Activated CD4-positive, alpha-beta T cell treated with anti-CD3 and anti-CD28 coated beads for 24 hours (primary cell): ENCODE measurements at places on chromosomes 5 and 9.

GRCh38 chr9:97866848-97867247 is 13.8 kb downstream of the FOXE1 start:
- no peak for DNase-seq

DNA sequence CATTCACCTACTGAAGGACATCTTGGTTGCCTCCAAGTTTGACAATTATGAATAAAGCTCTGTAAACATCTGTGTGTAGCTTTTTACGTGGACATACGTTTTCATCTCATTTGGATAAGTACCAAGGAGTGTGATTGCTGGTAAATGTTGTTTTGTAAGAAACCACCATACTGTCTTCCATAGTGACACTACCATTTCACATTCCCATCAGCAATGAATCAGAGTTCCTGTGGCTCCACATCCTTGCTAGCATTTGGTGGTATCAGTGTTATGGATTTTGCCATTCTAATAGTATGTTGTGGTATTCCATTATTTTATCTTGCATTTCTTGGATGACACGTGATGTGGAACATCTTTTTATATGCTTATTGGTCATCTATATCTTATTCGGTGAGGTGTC is 78.4 kb upstream of the RASGRF2 start:
- no peak for DNase-seq

DNA sequence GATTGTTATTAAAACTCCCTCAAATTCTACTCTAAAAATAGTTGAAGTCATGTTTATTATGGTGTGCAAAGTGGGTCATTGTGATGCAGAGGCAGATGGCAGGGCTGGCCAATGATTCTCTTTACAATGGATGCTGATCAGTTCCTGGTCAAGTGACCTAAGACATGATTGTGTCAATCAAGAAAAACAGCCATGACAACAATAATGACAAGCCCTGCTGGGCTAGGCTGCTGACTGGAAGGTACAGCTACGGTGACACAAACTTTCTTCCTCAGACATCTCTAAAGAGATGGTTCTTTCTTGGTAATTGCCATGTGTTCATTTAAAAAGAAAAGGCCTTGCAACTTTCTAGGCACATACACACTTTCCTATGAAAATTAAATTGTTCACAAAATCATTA is 3.6 kb downstream of the SLC24A2 start:
- DNase-seq, result no peak

- DNase-seq, result no peak
These were observed 58.8 kb downstream of the PTBP3 start for GRCh38 chr9:112274600-112274999.

DNA sequence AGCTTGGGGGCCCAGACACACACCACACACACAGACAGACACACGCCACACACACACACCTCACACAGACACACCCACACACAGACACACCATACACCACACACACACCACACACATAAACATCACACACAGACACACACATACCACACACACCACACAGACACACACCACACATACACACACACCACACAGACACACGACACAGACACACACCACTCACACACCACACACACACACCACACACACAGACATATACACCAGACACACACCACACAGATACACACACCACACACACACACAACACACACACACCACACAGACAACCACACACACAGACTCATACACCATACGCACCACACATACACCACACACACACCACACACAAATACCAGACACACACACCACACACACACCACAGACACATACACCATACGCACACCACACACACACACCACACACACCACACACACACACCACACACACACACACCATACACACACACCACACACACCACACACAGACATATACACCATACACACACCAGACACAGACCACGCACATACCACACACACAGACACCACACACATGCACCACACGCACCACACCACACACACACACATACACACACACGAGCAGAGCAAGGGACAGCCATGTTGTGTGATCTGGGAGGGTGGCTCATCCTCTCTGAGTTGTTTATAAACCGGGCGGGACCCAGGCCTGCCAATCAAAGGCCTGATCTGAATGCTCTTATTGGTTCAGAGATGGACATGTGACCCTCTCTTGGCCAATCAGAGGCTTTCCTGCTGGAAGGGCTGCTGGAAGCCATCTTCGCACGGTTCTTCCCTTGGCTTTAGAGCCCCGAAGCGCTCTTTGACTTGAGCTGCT is 148.3 kb downstream of the GAPVD1 start:
- DNase-seq, result peak; percentile 16

DNA sequence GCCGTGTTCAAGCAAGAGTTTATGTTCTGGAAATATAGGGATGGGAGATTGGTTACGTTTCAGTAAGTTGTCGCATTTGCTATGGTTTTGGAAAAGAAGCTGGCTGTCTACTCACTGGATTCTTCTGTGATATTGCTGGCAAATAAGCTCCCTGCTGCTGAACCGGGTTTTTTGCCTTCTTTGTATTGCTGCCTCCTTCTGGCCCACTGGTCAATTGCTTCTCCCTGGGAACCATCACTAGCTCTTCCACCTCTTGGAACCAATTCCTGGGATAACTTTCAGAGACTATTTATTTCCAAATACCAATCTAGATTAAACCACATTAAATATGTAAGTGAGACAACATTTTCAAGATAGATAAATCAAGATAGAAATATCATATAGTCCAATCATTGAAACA is 43.0 kb downstream of the NUDT12 start:
- no peak for DNase-seq

DNA sequence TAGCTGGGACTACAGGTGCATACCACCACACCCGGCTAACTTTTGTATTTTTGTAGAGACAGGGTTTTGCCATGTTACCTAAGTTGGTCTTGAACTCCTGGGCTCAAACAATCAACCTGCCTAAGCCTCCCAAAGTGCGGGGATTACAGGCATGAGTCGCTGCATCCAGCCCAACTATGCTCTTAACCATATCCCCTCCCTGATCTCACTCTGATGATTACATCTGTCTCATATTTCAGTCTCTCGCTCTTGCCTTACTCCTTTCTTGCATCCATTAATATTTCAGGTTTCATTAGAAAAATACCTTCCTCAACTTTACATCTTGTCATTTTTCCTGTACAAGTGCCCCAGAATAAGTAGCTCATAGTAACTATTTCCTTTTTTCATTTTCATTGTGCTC is 61.0 kb upstream of the BASP1 start:
- DNase-seq, result no peak

GRCh38 chr5:154806176-154806575 is 44.2 kb downstream of the FAXDC2 start:
- no peak for DNase-seq

- DNase-seq, result no peak
These were observed 7.1 kb downstream of the UBAP1 start for GRCh38 chr9:34185778-34186551.

DNA sequence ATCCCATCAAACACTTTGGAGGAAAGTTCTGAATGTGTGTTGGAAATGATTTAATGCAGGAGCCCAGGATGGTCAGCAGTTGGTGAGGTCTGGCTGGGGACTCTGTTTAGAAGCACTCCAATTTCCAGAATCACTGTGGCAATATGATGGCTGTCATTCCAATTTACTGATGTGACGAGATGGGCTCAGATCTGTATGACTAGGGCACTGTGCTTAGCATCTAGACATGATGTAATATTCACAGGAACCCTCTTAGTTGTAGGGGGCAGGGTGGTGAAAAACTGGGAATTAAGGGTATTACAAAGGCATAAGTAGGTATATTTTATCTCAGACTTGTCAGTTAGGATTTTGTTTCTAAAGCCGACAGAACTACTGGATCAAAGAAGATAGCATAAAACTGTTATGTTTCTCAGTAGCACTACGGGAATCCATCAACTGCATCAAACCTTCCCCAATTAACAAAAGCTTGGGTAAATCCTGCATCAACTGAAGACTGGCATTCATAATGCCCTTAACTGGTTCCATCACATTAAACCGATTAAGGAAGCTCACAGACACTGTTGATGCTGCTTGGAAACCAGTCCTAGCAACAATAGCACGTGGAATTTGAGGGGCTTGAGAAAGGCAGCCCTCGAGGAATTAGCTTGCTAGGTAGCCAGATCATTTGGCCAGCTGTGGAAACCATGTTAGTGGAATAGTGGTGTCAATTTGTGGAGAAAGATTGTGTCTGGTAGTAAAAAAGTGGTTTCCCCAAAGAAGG is 86.1 kb downstream of the SV2C start:
- DNase-seq, result no peak

DNA sequence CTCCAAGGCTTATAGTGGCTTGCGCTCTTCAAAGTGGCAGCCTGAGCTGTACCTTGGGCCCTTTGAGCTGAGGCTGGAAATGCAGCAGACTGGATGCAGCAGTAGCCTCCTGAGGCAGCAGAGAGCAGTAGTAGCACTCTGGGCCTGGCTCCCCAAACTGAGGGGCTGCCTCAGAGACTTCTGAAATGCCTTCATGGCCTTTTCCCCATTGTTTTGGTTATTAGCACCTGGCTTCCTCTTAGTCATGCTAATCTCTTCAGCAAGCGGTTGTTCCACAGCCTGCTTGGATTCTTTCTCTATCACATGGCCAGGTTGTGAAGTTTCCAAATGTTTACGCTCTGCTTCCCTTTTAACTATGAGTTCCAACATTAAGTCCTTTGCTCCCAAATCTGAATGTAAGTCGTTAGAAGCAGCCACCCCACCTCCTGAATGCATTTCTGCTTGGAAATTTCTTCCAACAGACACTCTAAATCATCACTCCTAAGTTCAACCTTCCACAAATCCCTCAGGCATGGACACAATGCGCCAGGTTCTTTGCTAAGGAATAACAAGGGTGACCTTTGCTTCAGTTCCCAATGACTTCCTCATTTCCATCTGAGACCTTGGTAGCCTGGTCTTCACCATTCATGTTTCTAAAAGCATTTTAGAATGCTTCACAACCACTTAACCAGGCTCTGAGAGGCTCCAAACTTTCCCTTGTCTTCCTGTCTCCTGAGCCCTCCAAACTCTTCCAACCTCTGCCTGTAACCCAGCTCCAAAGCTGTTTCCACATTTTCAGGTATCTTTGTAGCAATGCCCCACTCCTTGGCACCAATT is 145.8 kb downstream of the ZDHHC21 start:
- no peak for DNase-seq

DNA sequence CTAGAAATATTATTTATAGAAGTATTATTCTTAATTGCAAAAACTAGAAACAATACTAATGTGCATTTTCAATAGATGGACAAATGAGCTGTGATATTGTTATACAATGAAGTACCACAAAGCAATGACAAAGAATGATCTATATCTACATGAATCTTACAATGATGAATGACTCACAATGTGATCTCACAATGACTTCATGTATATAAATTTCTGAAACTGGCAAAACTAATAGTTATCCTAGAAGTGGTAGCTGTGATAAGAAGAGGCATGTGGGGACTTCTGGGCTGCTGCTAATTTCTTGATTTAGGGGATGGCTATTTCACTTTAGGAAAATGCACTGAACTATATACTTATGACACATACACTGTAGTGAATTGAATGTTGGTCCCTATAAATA is 396.0 kb upstream of the ZNF608 start:
- DNase-seq, result no peak

- no peak for DNase-seq
These were observed at the start of gene PCDHA4 for GRCh38 chr5:140806834-140807775. Gene PCDHA4, plus strand, starts transcription at chr5:140807068.

GRCh38 chr9:100848726-100849125 is 179.8 kb upstream of the PLPPR1 start:
- no peak for DNase-seq

DNA sequence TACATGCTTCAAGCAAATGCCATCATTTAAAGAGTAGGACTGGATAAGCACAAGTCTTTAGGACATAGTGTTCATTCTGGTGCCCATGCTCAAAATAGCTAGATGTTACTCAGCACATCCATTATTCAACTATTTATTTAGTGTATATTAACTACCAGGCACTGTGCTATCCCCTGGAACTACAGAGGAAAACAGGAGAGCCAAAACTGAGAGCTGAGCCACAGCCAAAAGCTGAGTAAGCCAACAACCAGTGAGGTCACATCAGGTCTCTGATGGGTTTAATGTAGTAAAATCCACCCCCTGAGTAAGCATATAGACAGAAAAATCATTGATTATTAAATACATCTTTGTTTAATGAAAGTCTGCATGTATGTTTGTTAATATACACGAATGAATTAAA is 469.3 kb upstream of the DMAC1 start:
- no peak for DNase-seq

- DNase-seq, result no peak
These were observed 60.0 kb upstream of the CDH6 start for GRCh38 chr5:31133488-31133887.

GRCh38 chr5:98768160-98768959 is 5.1 kb upstream of the RGMB start:
- no peak for DNase-seq

DNA sequence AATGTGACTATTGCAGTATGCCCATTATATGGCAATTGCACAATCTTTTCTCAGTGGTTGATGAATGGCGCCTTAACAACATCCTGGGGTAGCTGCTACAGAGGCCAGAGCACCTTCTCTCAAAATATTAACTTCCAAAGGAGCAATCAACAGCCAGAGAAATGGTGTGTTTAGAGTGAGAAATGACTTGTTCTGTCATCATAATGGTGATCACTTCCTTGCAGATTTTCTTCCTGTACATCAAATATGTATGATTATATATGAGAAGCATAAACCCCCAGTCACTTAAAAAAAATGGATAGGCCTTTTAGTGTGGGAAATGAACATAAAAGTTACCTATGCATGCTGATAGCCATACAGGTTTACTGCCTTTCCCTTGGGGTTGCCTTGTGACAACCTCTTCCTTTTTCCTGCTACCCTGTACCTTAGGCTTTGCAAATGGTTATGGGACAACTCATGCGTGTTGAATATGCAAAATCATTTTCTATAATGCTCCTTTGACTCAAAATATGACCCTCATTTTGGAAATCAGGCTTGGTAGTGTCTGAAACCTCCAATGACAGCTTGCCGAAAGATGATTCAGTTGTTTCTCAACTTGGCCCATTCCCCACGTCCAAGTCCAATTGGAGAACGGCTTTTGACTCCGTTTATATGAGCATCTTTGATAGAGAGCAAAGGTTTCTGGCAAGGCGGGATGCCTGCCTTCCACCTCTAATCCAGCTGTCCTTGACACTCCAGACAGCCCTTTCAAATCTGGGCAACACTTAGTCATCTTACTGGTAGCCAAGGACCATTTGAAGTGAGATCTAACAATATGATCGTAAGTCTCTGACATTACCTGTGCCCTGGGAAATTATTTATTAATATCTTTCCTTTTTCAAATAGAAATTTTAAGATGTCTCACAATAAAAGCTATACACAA is 69.3 kb downstream of the SLC1A1 start:
- no peak for DNase-seq

GRCh38 chr5:58452566-58453258 is 7.2 kb downstream of the PLK2 start:
- no peak for DNase-seq
